Body of pancreas (tissue), 4 donors: ENCODE measurements at places on chromosomes 5 and 9.
A peak's percentile ranks its signal among the peaks of the same experiment; 100 is the strongest.

DNA sequence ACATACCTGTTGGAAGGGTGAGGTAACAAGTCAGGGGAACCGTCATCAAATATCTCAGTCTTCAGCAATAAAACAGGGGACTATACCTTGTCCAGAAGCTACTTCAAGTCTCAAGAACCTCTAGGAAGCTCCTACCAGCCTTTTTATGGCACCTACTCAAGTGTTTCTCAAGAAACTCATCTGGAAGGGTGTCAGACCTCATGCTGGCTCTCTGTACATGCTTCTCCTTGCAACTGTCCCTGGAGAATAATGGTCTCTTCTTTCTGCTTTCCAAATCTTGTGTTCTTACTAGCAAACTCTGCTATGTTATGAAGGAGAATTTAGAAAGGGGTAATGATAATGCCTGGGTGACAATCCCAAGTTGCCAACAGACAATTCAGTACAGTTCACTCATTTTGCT, 8.3 kb upstream of the PTAR1 start:
- no peak for DNase-seq

GRCh38 chr5:120396186-120396585, 67.9 kb upstream of the PRR16 start:
- DNase-seq: no peak

DNA sequence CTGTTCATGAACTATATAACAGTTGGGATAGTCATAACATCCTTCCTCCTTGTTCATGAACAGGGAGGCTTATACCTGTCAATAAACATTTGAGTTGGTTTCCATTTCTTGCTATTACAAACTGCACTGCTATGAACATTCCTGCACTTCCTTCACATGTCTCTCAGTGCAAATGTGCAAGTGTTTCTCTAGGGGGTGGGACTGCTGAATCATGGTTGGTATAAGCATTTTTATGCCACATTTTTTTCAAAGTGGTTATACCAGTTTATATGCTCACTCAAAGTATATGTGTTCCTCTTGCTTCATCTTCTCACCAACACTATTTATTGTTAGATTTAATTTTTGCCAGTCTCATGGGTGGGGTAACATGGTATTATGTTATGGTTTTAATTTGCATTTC, 25.8 kb upstream of the TPD52L3 start:
- DNase-seq: no peak

GRCh38 chr5:109354761-109355160, 55.0 kb downstream of the PJA2 start:
- peak; percentile 22 for DNase-seq

DNA sequence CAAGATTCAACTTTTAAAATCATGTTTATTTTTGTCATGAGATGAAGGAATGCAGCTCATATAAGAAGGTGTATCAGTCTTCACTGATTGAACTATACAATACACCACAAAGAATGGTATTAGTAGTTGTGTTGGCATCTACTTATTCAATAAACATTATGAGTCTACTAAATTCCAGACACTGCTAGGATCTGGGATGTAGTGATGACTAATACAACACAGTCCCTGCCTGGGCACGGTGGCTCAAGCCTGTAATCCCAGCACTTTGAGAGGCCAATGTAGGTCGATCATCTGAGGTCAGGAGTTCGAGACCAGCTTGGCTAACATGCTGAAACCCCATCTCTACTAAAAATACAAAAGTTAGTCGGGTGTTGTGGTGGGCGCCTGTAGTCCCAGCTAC, 171.4 kb upstream of the NFIB start:
- DNase-seq: no peak

GRCh38 chr9:4164356-4164755, 135.5 kb downstream of the GLIS3 start:
- DNase-seq: no peak

DNA sequence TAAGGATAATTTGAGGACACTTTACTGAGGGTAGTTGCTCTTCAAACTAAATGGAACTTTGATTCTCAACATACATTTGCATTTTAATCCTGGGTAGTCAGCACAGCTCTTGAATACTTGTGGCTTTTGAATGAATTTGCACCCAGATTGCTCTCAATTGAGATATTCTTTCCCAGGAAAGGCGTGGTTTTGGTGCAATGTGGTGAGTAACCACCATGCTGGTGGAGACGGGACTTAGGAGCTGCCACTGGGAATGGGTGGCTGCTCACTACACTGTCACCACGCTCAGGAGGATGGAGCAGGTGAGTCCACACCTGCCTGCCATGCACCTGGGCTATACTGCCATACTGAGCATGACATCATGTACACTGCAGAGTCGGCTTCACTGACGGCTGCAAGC, 99.2 kb downstream of the IRX1 start:
- no peak for DNase-seq

GRCh38 chr5:143691945-143692290, 120.0 kb upstream of the HMHB1 start:
- no peak for DNase-seq

DNA sequence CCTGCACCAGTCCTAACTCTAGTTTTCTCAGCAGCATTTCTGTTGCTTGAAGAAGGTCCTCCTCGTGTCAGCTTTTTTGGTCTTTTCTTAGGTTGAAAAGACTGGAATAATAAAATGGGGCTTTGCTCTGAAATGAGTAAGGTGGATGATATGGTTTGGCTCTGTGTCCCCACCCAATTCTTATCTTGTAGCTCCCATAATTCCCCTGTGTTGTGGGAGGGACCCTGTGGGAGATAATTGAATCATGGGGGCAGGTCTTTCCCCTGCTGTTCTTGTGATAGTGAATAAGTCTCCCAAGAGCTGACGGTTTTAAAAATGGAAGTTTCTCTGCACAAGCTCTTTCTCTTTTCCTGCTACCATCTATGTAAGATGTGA, 53.6 kb downstream of the LIX1 start:
- no peak for DNase-seq

DNA sequence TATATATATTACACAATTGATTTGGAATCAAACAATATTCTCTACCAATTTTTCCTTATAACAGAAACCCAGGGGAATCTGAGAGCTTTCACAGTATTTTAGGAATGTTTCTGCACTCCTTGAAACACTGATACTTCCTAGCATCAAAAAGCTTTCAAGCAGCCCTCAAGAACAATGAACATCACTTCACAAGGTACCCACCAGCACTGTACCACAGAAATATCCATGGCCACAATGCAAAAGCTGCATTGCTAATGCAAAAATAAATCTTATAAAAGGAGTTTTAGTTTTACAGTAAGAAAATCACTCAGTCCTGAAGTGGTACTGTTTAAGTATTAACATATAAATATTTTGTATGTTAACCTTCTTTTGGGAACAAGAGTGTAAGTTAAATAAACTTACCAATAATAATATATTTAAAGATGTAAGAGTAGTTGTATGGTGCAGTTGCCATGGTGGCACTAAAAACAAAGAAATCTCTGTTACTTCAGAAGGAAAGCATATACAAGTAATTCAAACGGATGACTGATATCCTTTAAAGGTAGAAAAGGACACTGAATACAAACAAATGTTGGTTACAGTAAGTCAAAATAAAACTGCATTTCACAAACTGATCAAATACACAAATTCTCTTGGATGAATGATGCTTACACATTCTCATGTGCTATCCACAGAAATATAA, 8.6 kb downstream of the RAB14 start:
- DNase-seq: no peak

DNA sequence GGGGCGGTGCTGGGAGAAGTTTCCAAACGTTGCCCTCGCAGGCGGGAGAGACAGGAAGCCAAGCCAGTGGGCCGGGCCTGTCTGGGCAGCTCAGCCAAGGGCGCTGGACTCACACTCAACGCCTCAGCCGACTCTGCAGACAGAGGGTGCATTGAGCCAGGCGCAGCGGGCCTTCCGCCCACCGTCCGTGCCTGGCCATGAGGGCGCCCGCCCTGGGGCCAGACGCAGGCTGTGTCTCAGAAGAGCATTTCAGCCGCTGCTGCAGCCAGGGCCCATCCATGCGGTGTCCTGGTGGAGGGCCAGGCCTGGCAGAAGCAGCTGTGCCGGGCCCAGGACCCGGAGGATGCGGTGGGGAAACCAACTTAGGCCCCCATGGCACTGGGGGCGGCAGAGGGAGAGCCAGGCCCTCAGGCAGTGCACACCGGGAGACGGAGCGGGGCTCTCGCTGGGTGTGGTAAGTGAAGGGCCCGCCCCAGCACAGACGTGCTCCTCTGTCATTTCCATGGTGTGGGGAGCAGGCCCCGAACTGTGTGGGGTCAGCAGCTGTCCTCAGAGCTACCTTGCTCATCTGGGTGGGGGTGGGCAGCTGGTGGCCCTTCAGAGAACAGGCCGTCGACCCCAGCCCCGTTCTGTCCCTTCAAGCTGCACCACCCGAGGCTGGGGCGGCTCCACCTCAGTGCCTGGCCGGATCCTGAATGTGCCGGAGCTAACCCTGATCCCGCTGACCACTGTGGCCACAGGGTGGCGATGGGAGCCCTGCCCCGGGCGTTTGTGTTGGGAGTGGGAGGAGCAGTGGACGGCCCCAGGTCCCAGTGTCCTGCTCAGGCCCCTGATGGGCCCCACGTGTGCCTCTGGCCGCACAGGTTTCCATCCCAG, 18.0 kb downstream of the DNLZ start:
- no peak for DNase-seq

GRCh38 chr5:141944076-141944475, 13.9 kb downstream of the PCDH12 start:
- DNase-seq: no peak

DNA sequence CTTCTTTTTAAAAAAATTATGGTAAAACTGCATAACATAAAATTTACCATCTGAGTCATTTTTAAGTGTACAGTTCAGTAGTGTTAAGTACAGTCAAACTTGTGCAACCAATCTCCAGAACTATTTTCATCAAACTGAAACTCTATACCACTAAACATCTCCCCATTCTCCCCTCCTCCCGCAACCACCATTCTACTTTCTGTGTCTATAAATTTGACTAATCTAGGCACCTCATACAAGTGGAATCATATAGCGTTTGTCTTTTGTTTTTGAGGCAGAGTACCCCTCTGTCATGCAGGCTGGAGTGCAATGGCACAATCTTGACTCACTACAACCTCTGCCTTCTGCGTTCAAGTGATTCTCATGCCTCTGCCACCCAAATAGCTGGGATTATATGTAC, 24.0 kb upstream of the EBF1 start:
- DNase-seq: no peak

GRCh38 chr9:34662526-34663302, at the start of gene CCL27:
CCL27 (minus strand) TSS chr9:34662657; CDS start chr9:34662633, 24 bp downstream.
- DNase-seq: no peak

GRCh38 chr9:112366591-112366990, 13.3 kb upstream of the HSDL2 start:
- no peak for DNase-seq

DNA sequence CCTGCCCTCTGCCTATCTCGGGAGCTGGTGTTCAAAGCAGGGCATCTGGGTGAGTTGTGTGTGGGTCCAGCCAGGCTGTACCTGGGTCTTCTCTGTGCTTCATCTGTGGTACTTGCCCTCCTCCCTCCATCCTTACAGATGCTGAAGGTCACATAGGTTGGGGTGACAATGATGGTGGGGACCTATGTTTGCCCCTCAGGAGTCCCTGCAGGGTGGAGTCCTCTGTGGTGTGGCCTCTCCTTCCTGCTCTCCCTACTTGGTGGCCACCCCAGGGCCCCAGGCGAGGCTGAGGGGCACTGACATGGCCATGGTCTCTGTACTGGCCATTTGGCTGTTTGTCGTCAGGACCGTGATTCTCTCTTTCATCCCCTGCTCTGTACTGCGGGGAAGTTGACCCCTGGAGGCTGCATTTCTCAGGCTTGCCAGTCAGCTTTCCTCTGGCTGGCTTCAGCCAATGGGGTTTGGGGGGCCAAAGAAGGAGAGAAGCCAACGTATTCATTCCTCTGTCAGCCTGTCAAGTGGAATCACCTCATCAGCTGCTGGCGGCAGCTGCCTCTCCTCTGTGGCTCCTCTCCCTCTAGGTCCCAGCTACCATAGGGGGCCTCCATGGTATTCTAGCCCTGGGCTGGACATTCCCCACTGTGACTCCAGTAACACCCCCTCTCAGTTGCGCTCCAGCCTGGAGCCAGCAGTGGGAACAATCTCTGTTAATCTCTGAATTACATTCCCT, 4.6 kb downstream of the DCANP1 start:
- no peak for DNase-seq

GRCh38 chr5:155480731-155481131, 467.2 kb downstream of the KIF4B start:
- no peak for DNase-seq

- no peak for DNase-seq
Observed at GRCh38 chr9:107648153-107648715, 158.7 kb upstream of the KLF4 start.

GRCh38 chr9:132908635-132909034, 29.9 kb downstream of the SPACA9 start:
- no peak for DNase-seq

GRCh38 chr9:119343059-119343990, 25.9 kb downstream of the BRINP1 start:
- DNase-seq: no peak

GRCh38 chr9:13360188-13360587, 80.7 kb upstream of the MPDZ start:
- no peak for DNase-seq

- no peak for DNase-seq
Observed at GRCh38 chr5:177462021-177462670, 11.3 kb downstream of the DBN1 start.

DNA sequence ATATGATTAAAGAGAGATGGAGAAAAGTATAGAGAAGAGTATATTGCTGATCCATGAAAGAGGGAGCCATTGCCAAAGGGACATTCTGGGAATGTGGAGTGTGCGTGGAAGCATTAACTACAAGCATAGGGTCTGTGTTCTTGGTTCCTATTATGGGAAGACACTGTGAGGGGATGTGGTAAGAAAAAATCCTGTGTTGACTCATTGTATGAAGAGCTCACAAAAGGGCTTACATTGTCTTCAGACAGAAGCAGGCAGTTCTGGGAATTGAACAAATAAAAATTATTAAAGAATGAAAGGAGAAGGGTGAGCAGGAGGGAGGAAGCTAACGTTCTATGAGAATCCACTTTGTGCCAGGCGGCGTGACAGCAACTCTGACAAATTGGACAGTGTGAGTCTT, 250.4 kb upstream of the CHD1 start:
- DNase-seq: no peak

DNA sequence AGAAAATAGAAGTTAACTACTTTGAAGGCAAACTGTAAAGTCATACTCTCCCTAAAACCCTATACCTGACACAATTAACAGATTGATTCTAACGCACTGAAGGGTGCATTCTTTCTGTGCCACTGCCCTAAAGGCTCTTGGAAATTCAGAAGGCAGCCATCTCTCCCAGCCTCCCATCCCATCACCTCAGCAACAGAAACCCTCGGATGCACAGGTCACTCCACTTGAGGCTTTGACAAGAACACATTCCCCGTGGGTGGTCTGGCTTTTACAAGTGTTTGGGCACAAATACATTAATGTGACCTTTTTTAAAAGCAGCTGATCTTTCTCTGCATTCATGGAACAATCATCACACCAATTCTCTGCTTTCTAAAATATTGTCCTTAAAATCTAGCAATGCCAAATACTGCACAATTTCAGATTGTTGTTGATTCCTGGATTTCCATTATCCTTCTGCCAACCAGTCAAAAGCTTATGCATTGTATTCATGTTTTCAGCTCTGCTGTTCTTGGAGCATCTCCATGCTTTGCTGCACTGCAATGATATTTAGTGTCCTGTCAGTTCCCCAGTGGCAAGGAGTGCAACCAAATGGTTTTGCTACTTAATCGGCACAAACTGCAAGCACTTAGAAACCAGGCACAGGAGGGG, 175.6 kb downstream of the TMEM161B start:
- no peak for DNase-seq
